ENCODE measurements at places on chromosomes 2 and 18.

GRCh38 chr2:199460101-199460671 lies 2.4 kb upstream of the SATB2 start:
- DNase-seq = no peak

DNA sequence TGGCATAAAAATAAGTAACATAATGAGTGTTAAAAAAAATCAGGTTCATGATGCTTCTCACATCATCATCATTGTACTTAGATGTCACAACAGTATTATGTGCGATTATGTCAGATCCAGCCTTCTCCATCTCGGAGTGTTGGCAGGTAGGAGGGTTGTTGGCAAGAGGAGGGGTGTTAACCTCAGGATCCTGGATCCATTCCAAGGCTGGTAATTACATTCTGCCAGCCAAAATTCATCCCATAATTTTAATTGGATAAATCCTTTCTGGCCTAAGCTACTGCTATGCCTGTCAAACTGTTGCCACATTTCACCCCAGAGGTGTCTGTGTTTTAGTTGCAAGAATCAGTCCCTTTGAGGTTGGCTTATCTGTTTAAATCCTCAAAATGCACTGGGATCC lies 891 bp upstream of the FTCDNL1 start:
- no peak for DNase-seq

- no peak for DNase-seq
Observed at GRCh38 chr2:105102001-105102400, 64.1 kb downstream of the MRPS9 start.

DNA sequence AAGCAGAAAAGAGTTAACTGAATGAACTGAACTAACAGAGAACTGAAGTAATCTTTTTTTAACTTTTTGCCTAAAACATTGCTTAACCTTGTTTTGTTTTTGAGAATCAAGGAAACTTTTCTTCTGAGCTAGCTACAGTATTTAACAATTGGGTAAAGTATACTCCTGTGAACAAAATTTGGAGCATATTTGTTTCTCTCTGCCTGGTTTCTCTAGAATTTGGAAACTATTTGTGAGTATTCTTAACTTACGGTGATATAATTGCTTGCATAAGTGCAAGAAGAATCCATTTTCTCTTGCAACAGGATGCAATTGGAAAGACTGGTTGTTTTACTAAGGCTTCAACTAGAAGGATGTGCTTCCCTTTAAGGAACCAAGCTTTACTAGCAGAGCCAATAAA lies 65.9 kb upstream of the FAM98A start:
- DNase-seq = no peak

- no peak for DNase-seq
Observed at GRCh38 chr2:144986691-144987090, 466.8 kb upstream of the ZEB2 start.

Measured in activated CD8-positive, alpha-beta memory T cell treated with anti-CD3 and anti-CD28 coated beads for 1 hour (primary cell).